ENCODE measurements at places on chromosomes 7 and 10.

DNA sequence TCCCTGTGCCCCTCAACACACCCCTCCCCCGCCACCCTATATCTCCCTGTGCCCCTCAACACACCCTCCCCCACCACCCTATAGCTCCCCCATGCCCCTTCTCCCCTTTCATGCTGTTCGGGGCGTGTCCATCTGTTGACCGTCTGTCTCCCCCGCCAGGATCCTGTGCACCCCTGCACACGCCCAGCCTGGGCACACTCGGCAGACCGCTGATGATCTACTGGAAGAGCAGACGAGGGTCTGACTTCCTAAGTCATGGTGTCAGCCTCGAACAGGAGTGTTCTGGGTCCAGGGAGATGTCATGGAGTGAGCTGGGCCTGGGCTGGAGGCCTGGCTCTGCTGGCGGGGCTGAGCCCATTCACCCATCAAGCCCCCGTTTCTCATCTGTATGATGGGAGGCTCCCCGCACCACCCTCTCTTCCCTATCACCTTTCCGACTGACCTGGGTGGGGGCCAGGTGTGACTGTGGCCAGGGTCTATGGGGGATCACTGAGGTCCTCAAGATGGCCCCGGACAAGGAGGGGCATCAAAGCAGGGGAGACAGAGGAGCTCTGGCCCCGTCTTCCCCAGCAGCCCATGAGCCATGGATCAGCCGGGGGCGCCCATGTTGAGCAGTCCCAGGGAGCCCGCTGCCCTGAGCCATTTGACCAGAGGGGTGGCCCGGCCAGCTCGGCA, 48.3 kb downstream of the PDGFA start:
- no peak for DNase-seq

DNA sequence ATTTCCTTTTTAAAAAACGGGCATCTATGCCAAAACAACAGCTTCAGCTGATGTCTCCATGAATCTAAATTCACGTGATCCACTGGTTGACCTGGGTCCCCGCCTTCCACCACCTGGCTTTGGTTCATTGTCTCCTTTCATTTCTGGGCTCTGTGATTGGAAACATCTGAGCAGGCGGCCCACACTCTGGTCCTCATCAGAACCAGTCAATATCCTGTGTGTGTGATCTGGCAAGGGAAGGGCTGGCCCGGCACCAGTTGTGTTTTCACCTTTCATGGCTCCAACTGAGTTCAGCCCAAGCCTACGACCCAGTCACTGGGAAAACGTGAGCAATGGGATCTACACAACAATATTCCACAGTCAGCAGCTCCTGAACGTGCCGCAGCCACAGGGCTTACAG, 46.2 kb downstream of the PARP12 start:
- no peak for DNase-seq

GRCh38 chr7:21942955-21943354, 2.7 kb downstream of the CDCA7L start:
- DNase-seq, result no peak

GRCh38 chr10:26689399-26689798, 8.1 kb upstream of the PDSS1 start:
- DNase-seq, result no peak

DNA sequence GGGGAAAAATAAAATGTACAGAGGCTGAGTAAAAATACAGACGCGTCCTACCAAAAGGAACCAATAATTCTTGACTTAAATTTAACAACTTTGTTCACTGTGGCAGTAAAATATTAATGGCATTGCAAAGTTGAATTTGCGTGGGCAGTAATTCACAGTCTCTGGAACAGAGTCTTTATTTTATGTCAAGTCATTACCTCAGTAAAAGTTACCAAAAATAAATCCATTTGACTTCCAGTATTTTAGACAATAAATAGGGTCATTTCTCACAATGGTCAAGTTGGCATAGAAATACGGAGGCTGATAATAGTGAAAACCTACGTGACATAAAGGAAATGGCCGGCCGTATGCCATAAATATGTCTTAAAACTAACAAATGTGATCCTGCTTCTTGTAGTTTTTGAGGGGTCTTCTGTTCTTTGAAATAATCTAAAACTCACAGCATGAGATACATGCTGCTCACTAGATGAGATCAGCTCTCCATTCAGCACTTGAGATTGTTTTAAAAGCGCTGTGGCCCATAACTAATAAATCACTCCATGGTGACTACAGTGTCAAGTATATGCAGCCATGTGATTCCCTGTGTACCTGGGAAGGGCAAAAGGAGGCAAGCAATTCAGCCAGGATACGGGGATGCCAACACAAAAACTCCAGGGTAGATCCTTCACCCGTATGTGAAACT, 75.3 kb downstream of the DOCK4 start:
- no peak for DNase-seq

GRCh38 chr10:3435671-3436070, 263.1 kb upstream of the PITRM1 start:
- DNase-seq, result no peak

DNA sequence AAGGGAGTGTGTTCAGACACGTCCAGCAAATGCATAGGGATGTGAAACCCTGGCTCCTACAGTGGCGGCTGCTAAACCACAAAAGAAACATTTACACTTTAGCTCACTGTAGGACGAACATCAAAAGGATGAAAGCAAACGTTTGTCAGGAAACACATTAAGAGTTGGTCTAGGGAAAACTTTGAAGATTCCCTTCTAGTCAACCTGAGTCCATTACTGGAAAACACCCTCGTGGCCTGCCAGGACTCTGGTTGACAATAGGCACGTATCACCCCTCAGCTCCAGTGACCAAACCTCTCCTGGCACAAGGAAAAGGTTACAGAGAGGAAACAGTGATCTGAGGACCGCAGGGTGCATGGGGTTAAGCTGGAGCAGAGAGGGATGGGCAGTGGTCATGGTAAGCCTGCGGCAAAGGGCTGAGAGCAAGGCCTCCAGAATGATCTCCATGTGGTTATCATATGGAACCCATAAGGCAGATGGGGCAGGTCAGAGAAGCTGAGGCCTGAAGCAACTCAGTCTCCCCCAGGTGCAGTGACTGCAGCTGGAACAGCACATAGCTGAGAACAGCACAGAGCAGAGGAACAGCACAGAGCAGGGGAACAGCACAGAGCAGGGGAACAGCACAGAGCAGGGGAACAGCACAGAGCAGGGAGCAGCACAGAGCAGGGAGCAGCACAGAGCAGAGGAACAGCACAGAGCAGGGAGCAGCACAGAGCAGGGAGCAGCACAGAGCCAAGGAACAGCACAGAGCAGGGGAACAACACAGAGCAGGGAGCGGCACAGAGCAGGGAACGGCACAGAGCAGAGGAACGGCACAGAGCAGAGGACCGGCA, 49.9 kb downstream of the CHST15 start:
- no peak for DNase-seq

GRCh38 chr7:113204415-113204814, 86.1 kb upstream of the SMIM30 start:
- DNase-seq, result no peak

- no peak for DNase-seq
Observed at GRCh38 chr7:154968336-154969001, 34.5 kb downstream of the PAXIP1 start.

All from trophoblast cell (in vitro differentiated cells and primary cell).